ENCODE measurements at places on chromosomes 12 and 14.

DNA sequence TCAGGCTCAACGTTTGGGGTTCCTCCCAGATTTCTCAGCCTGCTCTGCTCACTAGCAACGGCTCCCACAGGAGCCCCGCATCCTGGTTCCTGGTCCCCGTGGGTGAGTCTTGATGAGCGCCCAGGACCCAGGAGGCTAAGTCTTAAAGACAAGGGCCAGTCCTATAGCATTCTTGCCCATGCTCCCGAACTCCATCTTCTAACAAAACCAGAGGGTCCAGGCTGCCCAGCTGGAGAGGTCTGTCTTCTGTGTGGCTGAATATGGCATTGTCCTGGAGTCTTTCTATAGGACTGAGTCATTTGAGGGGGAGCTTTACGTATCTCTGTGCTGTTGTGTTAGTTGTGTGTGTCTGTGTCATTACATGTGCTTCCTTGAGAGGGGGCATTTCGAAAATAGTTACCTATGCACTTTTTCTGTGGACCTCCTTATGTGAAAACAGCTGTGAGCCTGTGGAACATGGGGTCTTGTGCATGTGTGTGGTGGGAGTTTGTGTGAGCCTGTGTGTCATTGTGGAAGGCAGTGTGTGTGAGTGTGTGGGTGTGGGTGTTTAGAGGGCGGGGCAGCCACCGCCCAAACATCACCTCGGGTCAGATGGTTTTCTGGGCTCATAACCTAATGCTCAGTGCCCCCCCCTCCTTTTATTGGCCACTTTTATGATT, 9.1 kb upstream of the TBX5 start:
- no peak for DNase-seq

DNA sequence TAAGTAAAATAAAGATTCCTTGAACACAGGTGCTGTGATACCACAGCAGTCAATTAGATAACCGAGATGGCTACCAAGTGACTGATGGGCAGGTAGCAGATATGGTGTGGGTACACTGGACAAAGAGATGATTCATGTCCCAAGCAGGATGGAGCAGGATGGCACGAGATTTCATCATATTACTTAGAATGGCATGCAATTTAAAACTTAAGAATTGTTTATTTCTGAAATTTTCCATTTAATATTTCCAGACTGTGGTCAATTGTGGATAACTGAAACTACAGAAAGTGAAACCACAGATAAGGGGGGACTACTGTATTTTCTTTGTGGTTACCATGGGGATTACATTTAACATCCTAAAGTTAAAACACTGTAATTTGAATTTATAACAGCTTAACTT, 7.5 kb upstream of the ZFP36L1 start:
- no peak for DNase-seq

DNA sequence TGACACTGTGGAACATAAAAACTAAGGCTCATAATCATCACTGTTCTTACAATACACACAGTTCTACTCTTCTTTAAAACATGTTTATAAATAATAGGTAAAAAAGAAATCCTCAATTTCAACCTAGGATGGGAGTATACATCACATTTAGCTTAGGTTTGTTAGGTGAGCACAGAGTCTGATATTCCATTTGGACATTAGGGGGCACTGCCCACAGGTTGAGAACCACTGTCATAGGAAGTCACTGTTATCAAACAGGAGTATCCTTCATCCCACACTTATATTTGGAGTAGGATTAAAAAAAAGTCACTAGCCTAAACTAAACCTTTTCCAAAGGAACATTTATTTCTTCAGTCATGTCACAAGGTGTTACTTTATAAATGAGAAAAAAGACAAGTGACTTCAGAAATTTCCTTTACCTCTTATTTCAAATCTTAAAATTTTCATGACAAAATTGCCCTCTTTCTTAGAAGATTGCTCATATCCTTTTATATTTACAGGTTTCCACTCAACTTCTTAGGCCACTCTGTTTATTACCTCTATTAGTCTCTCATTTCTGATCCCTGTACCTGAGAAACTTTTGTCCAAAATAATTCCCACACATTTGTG, 240.6 kb downstream of the CPNE8 start:
- DNase-seq: no peak

DNA sequence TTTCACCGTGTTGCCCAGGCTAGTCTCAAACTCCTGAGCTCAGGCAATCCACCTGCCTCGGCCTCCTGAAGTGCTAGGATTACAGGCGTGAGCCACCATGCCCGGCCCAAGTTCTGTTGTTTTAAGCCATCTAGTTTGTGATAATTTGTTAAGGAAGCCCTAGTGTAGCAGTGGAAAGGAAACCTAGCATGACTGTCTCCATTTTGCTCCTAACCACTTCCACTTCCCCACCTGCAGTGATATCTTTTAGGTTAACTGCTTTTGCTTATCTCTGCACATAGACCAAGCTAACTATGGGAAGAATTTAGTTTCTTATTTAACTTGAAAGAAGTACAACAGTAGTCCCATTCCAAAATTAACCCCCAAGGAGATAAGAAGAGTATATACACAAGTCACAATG, 109.5 kb upstream of the NAP1L1 start:
- no peak for DNase-seq

DNA sequence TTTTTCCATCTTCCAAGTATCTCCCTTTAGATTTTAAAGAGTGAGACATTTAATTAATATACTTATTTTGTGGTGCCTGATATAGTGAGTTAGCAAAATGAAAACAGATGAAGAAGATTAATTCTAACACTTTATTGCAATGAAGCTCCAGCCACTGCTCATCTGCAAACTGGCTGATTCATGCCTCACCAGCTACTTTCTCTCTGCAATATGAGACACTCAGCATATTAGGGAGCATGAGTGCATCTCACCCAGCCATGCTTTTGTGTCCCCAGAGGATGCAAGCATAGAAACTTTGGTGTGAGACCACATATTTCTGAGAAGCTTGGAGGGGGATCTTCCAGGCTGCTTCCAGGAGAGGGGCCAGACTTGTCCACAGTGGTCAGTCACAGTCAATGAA, 148.6 kb downstream of the BMP4 start:
- DNase-seq: no peak

DNA sequence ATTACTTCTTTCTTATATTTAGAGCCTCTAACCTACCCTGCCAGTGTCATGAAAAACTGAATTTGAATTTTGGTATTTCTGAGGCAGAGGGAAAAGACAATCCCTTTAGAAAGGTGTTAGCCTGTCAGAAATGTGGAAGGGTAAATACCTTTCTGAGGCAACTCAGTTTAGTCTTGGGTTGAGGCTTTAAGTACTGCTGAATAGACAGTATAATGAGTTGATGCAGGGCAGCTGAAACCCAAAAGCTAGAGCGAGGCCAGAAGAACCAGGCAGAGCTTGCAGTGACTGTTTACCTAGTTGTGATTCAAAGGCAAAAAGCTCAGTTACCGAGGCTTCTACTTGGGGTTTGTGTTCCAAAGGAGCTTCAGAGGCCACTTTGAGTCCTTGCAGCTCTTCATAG, 18.7 kb downstream of the ZC2HC1C start:
- DNase-seq: no peak

- no peak for DNase-seq
These were observed 26.0 kb downstream of the CHST11 start for GRCh38 chr12:104482748-104483147.

GRCh38 chr14:54197369-54197768, 199.4 kb upstream of the CDKN3 start:
- no peak for DNase-seq

DNA sequence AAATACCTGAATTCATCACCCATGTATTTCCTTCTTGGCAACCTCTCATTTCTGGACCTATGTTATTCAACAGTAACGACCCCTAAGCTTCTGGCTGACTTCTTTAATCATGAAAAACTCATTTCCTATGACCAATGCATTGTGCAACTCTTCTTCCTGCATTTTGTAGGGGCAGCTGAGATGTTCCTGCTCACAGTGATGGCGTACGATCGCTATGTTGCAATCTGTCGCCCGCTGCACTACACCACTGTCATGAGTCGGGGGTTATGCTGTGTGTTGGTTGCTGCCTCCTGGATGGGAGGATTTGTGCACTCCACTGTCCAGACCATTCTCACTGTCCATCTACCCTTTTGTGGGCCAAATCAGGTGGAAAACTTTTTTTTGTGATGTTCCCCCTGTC, 356 bp downstream of the OR4Q2 start:
- no peak for DNase-seq

- DNase-seq: no peak
These were observed 485.2 kb downstream of the VRK1 start for GRCh38 chr14:97282210-97283004.

DNA sequence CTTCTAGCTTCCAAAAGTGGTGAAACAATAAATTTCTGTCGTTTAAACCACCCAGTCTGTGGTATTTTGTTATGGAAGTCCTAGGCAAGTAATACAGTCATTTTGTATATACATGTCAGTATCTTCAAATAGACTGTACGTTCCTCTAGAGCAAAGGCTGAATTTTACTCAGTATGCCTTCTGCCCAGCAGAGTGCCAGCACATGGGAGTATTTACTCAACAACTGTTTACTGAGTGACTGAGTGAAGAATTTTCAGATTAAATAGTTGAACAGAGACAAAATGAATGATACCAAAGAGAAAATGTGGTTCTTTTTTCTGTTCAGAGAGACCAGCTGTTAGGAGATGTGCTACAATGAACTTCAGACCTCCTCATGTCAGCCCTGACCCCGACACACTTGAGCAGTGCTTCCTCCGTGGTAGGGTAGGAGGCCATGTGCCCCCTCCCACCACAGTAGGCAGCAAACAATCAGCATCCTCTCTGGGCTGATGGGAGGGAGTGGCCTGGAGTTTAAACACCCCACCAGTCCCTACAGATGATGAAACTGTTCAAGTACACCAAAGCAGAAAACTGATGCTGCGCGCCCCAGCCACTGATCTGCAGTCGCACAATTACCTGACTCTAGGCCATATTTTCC, 21.7 kb downstream of the BMP4 start:
- DNase-seq: no peak

DNA sequence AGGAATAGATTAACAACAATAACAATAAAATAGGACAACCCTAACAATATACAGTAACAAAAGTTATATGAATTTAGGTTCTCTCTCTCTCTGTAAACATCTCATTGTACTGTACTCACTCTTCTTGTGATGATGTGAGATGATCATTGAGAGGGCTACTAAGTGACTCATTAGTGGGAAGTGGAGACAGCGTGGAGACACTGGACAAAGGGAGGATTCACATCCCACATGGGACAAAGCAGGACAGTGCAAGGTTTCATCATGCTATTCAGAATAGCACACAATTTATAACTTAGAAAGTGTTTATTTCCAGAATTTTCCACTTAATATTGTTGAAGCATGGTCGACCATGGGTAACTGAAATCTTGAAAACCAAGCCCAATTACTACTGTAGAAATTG, 26.0 kb upstream of the SPATA7 start:
- DNase-seq: no peak

GRCh38 chr12:68506619-68507018, 104.1 kb upstream of the RAP1B start:
- DNase-seq: no peak

DNA sequence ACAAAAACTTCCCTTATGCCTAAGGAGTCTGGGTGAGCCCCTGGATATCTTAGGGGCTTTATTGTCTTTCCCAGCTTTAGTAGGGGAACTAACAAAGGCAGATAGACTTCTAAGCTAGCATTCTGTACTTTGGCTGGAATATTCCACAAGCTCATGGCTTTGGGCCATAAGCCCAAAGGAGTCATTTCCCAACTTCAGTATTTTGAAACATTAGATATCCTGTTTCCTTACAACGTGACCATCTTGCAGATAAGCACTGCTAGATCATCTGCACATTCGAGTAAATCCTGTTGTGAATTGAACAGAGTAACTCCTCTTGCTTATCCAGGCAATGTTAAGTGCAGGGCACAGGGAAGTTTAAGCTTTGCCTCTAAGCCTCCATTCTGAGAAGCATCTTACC, 70.6 kb upstream of the ACTN1 start:
- DNase-seq: no peak

DNA sequence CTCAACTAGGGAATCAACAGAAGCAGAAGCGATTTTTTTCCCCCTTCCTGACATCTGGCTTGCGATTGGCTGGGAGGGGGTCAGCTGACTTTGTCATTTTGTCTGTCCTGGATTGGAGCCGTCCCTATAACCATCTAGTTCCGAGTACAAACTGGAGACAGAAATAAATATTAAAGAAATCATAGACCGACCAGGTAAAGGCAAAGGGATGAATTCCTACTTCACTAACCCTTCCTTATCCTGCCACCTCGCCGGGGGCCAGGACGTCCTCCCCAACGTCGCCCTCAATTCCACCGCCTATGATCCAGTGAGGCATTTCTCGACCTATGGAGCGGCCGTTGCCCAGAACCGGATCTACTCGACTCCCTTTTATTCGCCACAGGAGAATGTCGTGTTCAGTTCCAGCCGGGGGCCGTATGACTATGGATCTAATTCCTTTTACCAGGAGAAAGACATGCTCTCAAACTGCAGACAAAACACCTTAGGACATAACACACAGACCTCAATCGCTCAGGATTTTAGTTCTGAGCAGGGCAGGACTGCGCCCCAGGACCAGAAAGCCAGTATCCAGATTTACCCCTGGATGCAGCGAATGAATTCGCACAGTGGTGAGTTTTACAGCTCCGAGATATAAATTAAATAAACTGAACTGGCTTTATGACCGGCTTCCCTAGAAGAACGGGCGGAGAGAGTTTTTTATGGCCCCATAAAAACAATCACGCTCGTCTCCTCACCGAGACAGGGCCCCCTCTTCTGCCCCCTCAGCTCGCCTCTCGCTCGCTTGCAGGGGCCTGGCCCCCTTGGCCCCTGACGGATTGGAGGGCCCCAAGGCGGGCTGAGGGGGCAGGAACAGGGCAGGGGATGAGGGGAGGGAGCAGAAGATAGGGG, at the start of gene HOXC6:
Gene HOXC6, plus strand, starts transcription at position 127 of the 888 bp plus-strand sequence. Its CDS starts 82 bp downstream, at position 209.
- no peak for DNase-seq
